ENCODE measurements at places on chromosomes 4 and X.

DNA sequence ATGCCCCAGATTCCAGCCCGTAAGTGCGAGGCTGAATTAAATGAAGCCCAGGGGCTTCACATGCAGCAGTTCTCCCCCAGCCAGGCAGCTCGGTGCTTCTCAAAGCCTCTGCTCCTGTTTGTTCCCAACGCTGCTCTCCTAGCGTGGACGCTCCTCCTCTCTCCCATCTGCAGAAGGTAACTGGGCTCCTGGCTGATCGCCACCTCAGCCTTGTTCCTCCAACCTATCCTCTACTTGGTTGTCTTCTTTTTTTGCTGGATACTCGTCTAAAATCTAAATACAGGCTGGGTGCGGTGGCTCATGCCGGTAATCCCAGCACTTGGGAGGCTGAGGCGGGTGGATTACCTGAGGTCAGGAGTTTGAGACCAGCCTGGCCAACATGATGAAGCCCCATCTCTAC lies 70.3 kb downstream of the NSUN7 start:
- no peak for DNase-seq

DNA sequence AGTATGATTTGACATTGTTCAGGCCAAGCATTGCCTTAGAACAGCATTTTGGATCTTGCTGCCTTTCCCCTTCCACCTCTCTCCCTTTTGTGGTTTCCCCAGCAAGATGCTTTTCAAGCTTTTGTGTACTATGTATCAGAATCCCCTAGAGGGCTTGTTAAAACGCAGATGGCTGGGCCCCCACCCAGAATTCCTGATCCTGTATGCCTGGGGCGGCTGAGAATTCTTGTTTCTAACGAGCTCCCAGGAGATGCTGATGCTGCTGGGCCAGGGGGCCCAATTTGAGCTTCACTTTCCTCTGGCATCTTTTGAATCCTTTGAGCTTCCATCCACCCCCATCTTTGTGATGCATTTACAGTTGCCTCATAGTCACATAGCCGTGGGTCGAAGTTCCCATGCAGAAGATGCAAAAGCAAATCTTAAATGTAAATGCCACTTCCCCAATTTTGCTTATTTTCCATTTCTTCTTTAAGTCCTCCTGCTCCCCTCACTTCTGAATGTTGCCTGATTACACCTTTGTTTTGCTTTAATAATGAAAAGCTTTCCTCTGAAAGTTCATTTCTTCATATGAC lies 18.5 kb downstream of the HCCS start:
- no peak for DNase-seq

GRCh38 chr4:169398316-169398715 lies 127.6 kb upstream of the SH3RF1 start:
- DNase-seq: no peak

- no peak for DNase-seq
Measured at GRCh38 chr4:67934628-67935027, 28.7 kb downstream of the TMPRSS11A start.

GRCh38 chrX:129318375-129318774 lies 204.9 kb downstream of the SMARCA1 start:
- peak; percentile 5 for DNase-seq

Data from globus pallidus (tissue), 1 donor.